ENCODE measurements at places on chromosomes 3 and 15. TPM values are rescaled to one million over a fixed set of nuclear protein-coding genes. Genes with fewer than 3 reads are reported as not detected.

GRCh38 chr15:98231696-98232440 lies 271.4 kb downstream of the ARRDC4 start:
- DNase-seq: no peak
- no peaks in the 10 kb centered on the region for H3K4me1 ChIP-seq
- no peaks in the 10 kb centered on the region for H3K36me3 ChIP-seq
- no peak overlapping the region for H3K4me3 ChIP-seq

- H3K4me1 ChIP-seq: no peaks in the 10 kb centered on the region
- H3K4me3 ChIP-seq: no peak overlapping the region
- peaks cover 17% of the 10 kb centered on the region for H3K27me3 ChIP-seq
- H3K27ac ChIP-seq: no peak overlapping the region
- H3K36me3 ChIP-seq: no peaks in the 10 kb centered on the region
Observed at GRCh38 chr15:71111181-71111565, 4.1 kb upstream of the THSD4 start.

DNA sequence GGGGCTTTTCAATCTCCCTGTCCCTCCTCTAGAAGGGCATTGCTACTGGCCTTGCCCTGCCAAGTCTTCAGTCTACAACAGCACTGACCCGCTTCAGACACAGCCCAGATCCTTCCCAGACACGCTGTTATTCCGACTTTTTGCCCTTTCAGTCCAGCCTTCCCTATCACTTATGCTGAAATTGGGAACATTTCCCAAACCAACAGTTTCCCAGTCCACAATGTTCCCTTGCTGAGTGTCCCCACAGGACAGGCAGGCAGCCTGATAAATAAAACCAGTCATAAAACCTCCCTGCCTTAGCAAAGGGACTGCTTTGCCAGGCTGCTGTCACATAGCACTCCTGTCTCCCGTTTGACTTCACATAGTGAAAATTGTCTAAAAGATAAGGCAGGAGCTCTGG lies 43.5 kb downstream of the GOLGA6L2 start:
- no peaks in the 10 kb centered on the region for H3K36me3 ChIP-seq
- DNase-seq: no peak
- H3K27ac ChIP-seq: no peak overlapping the region
- H3K4me1 ChIP-seq: no peaks in the 10 kb centered on the region

DNA sequence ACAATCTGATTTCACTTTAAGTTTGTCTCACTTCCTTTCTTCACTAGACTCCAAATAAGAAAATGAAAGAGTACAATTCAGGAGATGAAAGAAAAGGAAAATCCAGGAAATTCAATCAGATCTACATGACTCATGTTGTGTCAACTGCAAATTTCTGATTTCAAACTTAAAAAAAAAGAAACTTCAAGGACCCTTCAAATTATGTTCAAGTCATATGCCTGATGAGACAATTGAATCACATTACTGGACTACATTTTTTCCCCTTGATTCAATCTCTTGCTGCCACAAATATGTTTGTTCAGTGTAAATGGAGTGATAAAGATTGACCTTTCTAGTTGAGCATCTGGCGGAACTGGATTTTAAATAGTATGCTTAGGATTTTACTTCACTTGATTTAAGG lies 37.4 kb downstream of the FRMD5 start:
- no peaks in the 10 kb centered on the region for H3K36me3 ChIP-seq
- peaks cover 23% of the 10 kb centered on the region for H3K27me3 ChIP-seq
- H3K4me3 ChIP-seq: no peak overlapping the region
- H3K4me1 ChIP-seq: no peaks in the 10 kb centered on the region
- no peak for DNase-seq
- H3K27ac ChIP-seq: no peak overlapping the region

- H3K27me3 ChIP-seq: no peaks in the 10 kb centered on the region
- no peaks in the 10 kb centered on the region for H3K36me3 ChIP-seq
- no peak overlapping the region for H3K27ac ChIP-seq
- no peak overlapping the region for H3K4me3 ChIP-seq
Observed at GRCh38 chr3:54213907-54214306, 91.6 kb downstream of the CACNA2D3 start.

The EFHB gene
- not detected for total RNA-seq

- peaks cover 2% of the 10 kb centered on the region for H3K27me3 ChIP-seq
- peaks cover 78% of the 10 kb centered on the region for H3K4me1 ChIP-seq
- peaks cover 4% of the 10 kb centered on the region for H3K36me3 ChIP-seq
- H3K4me3 ChIP-seq: peak overlapping the region; percentile 83
Observed at GRCh38 chr15:67082007-67082536, 16.7 kb downstream of the SMAD3 start.

DNA sequence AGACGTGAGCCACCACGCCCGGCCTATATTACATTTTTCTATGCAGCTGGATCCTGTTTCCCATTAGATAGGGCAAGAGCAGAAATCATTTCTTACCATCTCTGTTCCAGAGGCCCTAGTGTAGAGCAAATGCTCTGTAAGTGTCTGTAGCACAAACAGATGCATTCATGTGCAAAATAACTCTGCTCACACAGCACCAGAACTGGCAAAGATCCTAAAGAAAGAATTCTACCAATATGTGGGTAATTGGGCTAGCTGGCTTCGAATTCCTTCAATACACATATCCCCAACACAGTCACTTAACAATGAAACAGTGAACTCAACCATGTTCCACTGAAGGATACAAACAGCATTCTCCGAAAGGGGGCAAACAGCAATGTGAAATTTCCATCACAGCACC lies 32.7 kb upstream of the DCUN1D1 start:
- H3K4me3 ChIP-seq: no peak overlapping the region
- no peak for DNase-seq
- H3K27ac ChIP-seq: no peak overlapping the region
- H3K4me1 ChIP-seq: no peaks in the 10 kb centered on the region

GRCh38 chr3:37907906-37908305 lies 46.2 kb downstream of the CTDSPL start:
- peak overlapping the region; percentile 45 for H3K27ac ChIP-seq
- no peak for DNase-seq
- H3K27me3 ChIP-seq: peaks cover 11% of the 10 kb centered on the region
- peaks cover 21% of the 10 kb centered on the region for H3K4me1 ChIP-seq
- H3K4me3 ChIP-seq: peak overlapping the region; percentile 60
- no peaks in the 10 kb centered on the region for H3K36me3 ChIP-seq

DNA sequence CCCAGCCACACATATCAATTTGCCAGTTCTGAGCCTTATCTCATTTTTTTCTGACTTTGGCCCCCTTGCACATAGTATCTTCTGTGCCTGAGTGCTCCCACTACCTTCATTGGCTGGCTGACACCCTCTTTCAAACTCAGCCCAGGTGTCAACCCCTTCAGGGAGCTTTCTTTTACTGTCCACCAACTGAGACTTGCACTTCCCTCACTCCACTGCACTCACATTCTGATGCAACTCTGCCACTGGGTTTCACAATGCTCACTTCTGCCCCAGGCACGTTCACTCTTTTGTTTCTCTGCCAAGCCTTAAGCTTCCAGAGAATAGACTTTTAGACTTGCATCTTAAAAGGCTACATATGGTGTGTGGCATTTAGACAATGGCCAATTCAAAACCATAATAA lies 101.5 kb upstream of the CBLB start:
- H3K4me3 ChIP-seq: no peak overlapping the region
- H3K36me3 ChIP-seq: peaks cover 20% of the 10 kb centered on the region
- no peaks in the 10 kb centered on the region for H3K27me3 ChIP-seq
- DNase-seq: no peak

GRCh38 chr3:155425396-155425795 lies 131.9 kb upstream of the STRIT1 start:
- DNase-seq: no peak
- no peaks in the 10 kb centered on the region for H3K4me1 ChIP-seq
- no peak overlapping the region for H3K27ac ChIP-seq
- no peaks in the 10 kb centered on the region for H3K27me3 ChIP-seq
- H3K4me3 ChIP-seq: no peak overlapping the region

DNA sequence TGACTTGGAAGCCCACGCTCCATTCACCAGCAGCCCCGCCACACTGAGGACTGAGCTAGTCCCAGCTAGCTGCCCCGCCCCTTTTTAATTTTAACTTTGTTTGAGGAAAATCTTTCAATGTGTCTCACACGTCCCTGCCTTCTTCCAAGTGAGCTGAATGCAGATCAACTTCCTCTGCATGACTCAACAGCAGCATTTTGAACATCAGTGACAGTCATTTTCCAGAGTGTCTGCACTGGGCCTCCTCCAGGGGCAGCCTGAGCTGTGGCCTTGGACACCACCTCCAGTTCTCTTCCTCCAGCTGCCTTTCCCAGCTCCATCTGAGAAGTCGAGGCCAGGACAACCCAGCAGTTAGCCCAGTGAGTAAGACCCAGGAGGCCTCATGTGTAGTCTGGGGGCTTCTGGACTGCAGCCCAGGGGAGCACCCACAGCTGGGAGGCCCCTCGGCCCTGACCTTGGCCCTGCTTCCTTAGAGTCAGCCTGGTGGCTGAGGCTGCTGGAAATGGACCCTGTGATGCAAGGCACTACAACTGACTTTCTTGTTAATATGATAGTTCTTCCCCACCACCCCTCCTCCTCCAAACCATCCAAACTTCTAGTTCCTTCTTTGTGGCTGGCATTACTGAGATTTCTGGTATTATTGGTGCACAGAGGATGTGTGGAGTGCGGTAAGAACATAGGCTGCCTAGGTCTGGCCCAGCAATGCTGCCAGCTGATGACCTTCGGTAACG lies 21.4 kb upstream of the ESYT3 start:
- DNase-seq: no peak
- H3K4me1 ChIP-seq: peaks cover 6% of the 10 kb centered on the region
- no peak overlapping the region for H3K27ac ChIP-seq
- peaks cover 8% of the 10 kb centered on the region for H3K27me3 ChIP-seq
- no peak overlapping the region for H3K4me3 ChIP-seq

The CYP8B1 gene
- 0.14 TPM for total RNA-seq

The CX3CR1 gene
- total RNA-seq: 18.4 TPM

- no peaks in the 10 kb centered on the region for H3K27me3 ChIP-seq
- no peaks in the 10 kb centered on the region for H3K36me3 ChIP-seq
- DNase-seq: no peak
- no peaks in the 10 kb centered on the region for H3K4me1 ChIP-seq
- H3K27ac ChIP-seq: no peak overlapping the region
Observed at GRCh38 chr15:48432688-48433087, 101.5 kb downstream of the DUT start.

- H3K36me3 ChIP-seq: no peaks in the 10 kb centered on the region
- DNase-seq: no peak
- no peak overlapping the region for H3K27ac ChIP-seq
Observed at GRCh38 chr3:125679258-125679657, 84.0 kb upstream of the OSBPL11 start.

DNA sequence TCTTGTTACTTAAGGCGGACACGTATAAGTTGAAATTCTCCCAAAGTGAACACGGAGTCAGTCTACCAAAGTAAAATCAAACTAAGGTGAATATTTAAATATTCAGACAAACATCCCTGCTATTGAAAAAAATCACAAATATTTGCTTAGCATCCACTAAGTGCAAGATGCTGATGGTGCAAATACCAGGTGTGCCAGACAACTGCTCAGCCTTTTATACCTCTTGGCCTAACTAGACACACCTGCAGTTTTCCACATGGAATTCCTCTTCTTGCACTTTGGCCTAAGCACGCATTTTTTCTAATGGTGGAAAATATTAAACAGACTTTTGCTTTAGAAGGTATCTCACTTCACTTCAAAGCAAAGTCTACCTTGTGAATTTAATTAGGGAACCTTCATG lies 84.1 kb upstream of the ICE2 start:
- H3K4me1 ChIP-seq: peaks cover 63% of the 10 kb centered on the region
- no peak for DNase-seq
- H3K36me3 ChIP-seq: peaks cover 15% of the 10 kb centered on the region
- H3K27me3 ChIP-seq: no peaks in the 10 kb centered on the region
- peak overlapping the region; percentile 63 for H3K4me3 ChIP-seq

The FBXO40 gene
- total RNA-seq: not detected

GRCh38 chr15:88627463-88627862 lies 6.3 kb downstream of the AEN start:
- no peak for DNase-seq
- peak overlapping the region; percentile 15 for H3K4me3 ChIP-seq
- H3K4me1 ChIP-seq: peaks cover 48% of the 10 kb centered on the region
- H3K27ac ChIP-seq: peak overlapping the region; percentile 33
- no peaks in the 10 kb centered on the region for H3K27me3 ChIP-seq

DNA sequence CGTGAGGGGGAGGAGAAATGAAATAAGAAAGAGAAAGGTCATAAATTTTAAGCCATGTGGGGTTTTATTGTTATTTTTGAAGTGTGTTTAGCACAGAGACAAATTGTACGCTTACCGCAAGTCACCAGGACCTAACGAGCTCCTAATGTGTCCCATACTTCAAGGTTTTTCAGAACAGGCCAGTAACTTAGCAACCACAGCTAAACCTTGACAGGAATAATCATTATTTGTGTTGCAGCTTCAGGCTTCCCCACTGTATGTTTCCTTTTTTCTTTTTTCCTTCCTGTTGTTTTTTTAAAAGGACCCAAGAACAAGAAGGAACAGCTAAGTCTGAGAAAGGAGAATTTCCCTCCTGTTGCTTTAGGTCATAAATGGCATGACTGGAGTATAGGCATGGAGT lies 160.8 kb downstream of the TUSC7 start:
- H3K27ac ChIP-seq: no peak overlapping the region
- H3K36me3 ChIP-seq: no peaks in the 10 kb centered on the region
- H3K4me1 ChIP-seq: no peaks in the 10 kb centered on the region
- no peaks in the 10 kb centered on the region for H3K27me3 ChIP-seq
- DNase-seq: no peak

DNA sequence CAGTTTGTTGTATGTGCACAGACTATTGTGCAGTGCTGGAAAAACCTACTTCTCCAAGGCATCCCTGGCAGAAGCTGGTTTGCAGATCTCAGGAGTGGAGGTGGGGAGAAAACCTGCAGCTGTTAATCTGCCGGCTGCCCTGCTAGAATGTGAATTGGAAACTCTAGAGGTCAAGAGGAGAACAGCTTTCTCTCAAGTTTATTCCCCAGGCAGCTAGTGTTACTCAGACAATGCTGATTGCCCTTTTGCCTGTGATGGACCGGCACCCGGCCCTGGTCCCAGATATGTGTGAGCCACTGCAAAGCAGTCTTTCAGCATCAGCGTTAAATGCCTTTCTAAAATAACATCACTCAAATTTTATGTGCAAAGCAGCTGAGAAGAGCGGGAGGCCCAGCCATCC lies 129.7 kb upstream of the TPM1 start:
- no peak overlapping the region for H3K27ac ChIP-seq
- peaks cover 35% of the 10 kb centered on the region for H3K27me3 ChIP-seq
- no peaks in the 10 kb centered on the region for H3K36me3 ChIP-seq
- H3K4me3 ChIP-seq: no peak overlapping the region
- no peaks in the 10 kb centered on the region for H3K4me1 ChIP-seq

- no peaks in the 10 kb centered on the region for H3K27me3 ChIP-seq
- H3K4me1 ChIP-seq: no peaks in the 10 kb centered on the region
- no peaks in the 10 kb centered on the region for H3K36me3 ChIP-seq
- no peak for DNase-seq
Observed at GRCh38 chr3:59930170-59930569, 880.3 kb upstream of the CFAP20DC start.

The IMPG2 gene
- 0.25 TPM for total RNA-seq

DNA sequence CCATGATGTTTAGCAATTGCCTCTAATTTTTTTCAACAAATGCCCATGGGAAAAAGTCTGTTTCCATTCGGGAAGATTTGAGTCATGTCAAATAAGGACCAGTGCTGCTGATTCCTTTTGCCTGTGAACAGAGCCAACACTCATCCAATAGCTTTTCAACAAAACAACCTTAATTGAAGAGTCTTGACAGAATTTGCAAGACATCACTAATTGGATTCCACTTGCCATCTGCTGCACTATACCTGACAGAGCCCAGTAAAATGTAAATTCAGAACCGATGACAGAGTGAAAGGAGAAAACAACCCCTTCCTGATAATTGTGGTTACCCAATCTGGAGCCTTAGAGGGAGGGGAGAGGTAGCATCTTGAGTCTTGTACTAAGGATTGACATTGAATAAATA lies 426.7 kb downstream of the AGBL1 start:
- H3K36me3 ChIP-seq: no peaks in the 10 kb centered on the region
- no peaks in the 10 kb centered on the region for H3K4me1 ChIP-seq
- no peak overlapping the region for H3K4me3 ChIP-seq
- H3K27me3 ChIP-seq: no peaks in the 10 kb centered on the region
- DNase-seq: no peak

Data from natural killer cell treated with Interleukin-12 subunit alpha and Interleukin-12 subunit beta and Interleukin-15 and Interleukin-18, amount 100 ng/mL, for 72 hours (primary cell).